ENCODE measurements at places on chromosomes 12 and 14.

- DNase-seq, result no peak
Measured at GRCh38 chr12:62210422-62210821, 49.8 kb upstream of the USP15 start.

- no peak for DNase-seq
Measured at GRCh38 chr12:109900752-109901580, 892 bp downstream of the TCHP start.

DNA sequence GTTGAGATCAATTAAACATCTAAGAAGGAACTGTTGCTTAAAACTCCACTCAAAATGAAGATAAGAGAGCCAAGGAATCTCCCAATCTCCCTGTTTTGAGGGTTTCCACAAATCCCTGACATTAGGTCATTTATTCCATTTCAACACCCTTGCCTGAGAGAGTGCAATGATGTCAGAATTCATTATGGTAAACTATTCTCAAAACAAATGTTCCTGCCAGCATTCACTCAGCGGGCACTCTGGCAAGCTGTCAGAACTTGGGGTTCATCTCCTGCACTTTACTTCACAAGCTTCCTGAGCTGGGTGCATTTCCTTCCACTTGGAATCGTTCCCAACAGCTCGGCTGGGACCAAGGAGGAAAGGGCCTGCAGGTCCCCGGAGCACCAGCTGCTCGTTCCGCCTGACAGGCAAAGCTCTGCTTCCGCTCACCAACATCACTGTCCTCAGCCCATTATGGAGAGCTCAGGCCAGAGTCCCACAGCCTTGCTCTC lies 117.8 kb downstream of the TTC7B start:
- no peak for DNase-seq

- no peak for DNase-seq
Measured at GRCh38 chr12:109607618-109608017, 34.0 kb downstream of the MVK start.

DNA sequence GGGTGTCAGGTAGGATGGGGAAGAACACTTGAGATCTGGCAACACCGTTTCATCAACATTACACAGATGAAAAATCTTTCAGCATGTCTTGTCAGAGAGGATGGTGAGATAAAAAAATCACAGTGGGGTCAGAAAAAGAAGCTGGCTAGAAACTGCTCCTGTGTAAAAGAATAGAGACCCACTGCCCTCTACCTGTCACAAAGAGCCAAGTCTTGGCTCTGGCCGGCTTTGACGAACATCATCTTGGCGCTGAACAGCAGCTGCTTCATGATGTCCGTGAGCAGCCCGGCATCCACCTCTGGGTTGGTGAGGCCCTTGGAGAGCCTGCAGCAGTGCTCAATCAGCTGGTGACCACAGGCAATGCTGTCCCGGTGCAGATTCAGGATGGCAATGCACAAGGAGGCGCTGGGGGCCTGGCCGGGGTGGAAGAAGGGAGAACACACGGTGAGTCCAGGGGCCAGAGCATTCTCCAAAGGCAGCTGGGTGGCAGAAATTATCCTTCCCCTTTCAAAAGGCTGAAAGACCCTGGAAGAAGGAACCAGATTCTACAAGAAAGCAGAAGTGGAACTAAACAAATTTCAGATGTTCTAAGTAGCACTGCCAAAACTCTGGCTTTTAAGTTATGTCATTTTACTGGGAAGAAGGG lies 50.2 kb downstream of the ZFYVE26 start:
- no peak for DNase-seq

DNA sequence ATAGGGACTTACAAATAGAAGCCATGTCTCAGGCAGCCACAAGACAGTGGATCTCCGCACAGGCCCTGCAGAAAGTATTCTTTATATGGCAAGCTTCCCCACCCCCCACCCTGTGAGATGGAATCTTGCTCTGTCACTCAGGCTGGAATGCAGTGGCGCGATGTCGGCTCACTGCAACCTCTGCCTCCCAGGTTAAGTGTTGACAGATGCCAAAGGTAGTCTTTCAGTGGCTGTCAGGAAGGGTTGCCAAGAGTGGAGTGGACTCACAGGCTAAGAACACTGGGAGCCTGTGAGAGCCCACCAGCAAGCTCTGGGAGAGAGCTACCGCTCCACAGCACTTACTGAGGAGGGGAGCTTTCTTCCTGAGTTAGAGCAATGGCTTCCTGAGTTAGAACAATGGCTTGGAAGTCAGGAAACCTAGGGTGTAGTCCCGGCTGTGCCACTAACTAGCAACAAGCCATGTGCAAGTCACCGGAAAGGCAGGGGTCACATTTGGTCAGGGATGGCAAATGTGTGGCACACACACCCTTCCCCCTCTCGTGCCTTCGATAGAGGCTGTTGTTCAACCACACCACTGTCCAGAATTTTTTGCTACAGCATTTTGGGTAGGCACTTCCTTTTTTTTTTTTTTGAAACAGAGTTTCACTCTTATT lies 2.6 kb downstream of the RNASE1 start:
- no peak for DNase-seq

- DNase-seq, result peak; percentile 16
Measured at GRCh38 chr14:53180272-53181221, 27.4 kb upstream of the DDHD1 start.

- peak; percentile 31 for DNase-seq
Measured at GRCh38 chr12:46383654-46384450, 11.3 kb upstream of the SLC38A2 start.

GRCh38 chr12:115375186-115375991 lies 691.4 kb upstream of the TBX3 start:
- DNase-seq, result no peak

DNA sequence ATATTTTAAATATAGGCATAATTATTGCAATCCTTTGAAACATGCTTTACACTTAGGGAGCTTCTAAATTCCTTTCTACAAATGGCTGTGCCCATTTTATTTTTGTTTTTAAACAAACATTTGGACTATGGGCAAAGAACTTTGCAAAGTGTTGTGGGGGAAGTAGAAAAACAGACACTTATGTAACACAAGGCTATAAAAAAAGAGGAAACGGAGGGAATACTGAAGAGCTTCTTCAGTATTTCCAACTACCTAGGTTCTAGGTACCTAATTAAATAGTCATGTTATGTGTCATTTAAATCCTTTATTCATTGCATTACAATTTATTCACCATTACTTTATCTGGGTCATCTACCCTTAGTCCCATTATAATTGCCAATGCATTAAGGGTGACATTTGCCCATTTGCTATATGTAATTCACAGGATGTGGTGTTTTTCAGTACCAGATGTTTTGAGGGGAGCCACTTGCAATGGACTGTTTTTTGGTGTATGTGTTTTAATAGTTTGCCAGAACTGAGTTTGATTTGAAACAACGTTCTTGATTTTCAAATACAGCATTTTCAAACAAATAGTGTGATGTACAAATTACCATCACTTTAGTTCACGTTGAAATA lies 1.5 kb upstream of the MSRB3 start:
- no peak for DNase-seq

GRCh38 chr12:131641315-131641714 lies 69.6 kb upstream of the SFSWAP start:
- DNase-seq, result no peak

- no peak for DNase-seq
Measured at GRCh38 chr12:56152756-56153677, 630 bp downstream of the MYL6B start.

GRCh38 chr12:107459641-107460040 lies 226.0 kb upstream of the PWP1 start:
- no peak for DNase-seq

DNA sequence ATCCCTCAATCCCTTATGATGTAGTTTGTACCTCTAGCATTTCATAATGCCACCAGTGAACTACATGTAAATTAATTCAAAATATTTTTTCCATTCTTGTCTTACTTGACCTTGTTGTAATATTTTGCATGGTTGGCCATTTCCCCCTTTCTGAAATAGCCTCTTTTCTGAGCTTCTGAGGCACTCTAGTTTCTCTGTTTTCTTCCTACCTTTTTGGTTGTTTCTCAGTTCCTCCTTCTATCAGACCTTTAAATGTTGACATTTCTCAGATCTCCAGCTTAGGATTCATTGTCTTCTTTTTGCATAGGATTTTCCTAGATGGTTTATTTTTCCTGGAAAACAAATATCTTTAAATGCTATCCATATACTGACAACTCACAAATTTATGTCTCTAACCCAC lies 9.8 kb upstream of the RMST start:
- DNase-seq, result no peak

GRCh38 chr14:84544486-84545131 lies 985.3 kb upstream of the FLRT2 start:
- DNase-seq, result no peak

- no peak for DNase-seq
Measured at GRCh38 chr14:50022661-50023060, 93.7 kb downstream of the VCPKMT start.

- no peak for DNase-seq
Measured at GRCh38 chr12:92899386-92900001, 29.6 kb downstream of the EEA1 start.

GRCh38 chr12:52351196-52352059 lies 15.9 kb downstream of the KRT85 start:
- DNase-seq, result peak; percentile 2

GRCh38 chr14:106556665-106557289 lies 1030.4 kb downstream of the TMEM121 start:
- peak; percentile 64 for DNase-seq

- no peak for DNase-seq
Measured at GRCh38 chr12:90401185-90401584, 553.8 kb downstream of the CCER1 start.

GRCh38 chr14:102819176-102819628 lies 42.0 kb downstream of the TRAF3 start:
- DNase-seq, result peak; percentile 54

DNA sequence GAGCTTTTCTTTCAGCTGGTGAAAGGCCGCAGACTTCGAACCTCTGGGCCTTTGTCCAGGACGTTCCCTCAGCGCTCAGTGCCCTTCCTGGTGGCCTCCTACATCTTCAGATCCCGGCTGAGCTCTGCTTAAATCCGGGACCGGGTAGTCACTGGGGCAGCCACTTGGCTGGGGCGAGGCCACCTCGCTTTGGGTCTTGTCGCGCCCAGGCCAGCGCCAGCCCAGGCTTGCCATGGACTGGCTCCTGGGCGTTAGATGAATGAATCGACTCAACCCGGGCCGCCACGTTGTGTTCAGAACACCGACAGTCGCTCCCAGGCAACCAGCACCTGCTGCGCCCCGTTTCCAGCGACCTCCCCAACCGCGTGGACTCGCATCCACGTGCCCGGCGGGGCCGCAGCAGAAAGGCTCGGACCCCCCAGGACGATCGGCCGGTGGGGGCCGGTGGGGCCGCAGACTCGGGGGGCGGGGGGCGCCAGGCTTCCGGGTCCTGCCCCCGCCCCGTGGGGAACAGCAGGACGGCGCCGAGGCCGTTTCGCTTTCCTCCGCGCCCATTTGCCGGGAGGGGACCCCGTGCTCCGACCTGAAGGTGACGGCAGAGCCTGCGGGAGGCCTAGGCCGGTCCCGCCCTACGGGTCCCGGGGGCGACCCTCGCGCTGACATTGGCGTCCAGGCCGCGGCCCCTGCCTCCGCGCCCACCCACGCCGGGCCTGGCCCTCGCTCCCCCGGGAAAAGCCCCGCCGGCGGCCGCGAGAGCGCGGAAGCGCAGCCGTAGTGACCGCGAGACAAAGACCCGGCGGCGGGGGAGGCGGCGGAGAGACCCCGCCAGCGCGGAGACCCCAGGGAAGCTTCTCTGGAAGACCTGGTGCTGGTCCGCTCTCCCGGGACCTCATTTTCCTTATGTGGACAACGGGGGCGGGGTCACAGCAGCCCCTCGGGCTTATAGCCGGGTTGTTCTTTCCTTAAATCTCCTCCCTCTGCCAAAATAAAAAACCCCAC lies 37.3 kb upstream of the RCOR1 start:
- DNase-seq, result peak; percentile 15

GRCh38 chr14:19771895-19772430 lies 1.3 kb upstream of the OR4M1 start:
- no peak for DNase-seq

DNA sequence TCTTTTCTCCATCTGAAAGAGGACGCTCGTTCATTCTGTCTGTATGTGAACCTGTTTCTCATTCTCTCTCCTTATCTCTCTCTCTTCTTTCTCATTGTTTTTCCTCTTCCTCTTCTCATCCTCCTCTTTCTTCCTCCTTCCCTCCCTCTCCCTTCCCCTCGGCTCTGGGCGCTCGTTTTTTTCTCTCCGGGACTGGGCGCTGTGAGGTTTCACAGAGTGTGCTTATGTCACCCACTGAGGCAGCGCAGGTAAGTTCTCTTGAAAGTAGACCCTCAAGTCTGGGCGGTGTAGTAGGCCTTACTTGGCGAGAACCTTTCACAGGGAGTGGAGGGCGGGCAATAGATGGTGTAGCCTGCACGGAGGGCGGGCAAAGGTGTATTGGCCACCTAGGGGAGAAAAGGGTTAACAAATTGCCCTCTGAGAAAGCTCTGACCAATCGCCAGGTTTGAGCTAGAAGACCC lies 4.5 kb upstream of the SIX1 start:
- no peak for DNase-seq

- DNase-seq, result no peak
Measured at GRCh38 chr12:4763549-4763948, 43.3 kb downstream of the GALNT8 start.

DNA sequence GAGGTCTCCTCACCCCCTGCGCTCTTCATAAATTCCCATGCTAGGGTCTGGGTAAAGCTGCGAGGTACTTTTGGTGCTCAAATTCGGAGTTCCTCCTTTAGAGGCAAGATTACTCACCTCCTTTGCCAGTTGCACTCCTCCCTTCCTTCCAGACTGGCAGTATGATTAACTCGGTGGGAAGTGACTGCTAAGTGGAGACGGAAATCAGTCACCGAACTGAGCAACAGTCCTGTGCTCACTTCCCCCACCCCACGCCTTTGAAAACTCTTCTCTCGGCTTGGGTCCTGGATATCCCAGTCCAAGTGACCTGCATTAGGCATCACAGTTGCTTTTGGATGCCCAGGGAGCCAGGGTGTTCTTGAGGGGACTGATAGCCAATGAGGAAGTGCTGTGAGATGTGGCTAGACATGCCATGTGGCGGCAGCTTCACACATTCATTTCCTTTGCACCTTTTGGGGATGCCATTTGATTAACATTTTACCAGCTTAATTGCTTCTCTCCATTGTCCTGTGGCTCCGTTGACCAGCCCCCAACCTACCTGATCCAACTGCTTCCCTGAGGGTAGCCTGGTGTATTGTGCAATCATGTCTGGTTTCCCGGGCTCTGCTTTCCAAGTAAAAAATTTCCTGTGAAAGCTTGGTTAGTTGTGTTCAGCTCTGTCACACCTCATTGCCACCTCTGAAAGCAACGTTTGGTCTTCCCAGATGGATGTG lies 840 bp downstream of the PNP start:
- DNase-seq, result no peak

Measured in activated CD4-positive, CD25-positive, alpha-beta regulatory T cell treated with anti-CD3 and anti-CD28 coated beads, Interleukin-2, amount 50 U/mL, for 16 hours (primary cell).